ENCODE measurements at places on chromosomes 12 and 14.
A peak's percentile ranks its signal among the peaks of the same experiment; 100 is the strongest.

DNA sequence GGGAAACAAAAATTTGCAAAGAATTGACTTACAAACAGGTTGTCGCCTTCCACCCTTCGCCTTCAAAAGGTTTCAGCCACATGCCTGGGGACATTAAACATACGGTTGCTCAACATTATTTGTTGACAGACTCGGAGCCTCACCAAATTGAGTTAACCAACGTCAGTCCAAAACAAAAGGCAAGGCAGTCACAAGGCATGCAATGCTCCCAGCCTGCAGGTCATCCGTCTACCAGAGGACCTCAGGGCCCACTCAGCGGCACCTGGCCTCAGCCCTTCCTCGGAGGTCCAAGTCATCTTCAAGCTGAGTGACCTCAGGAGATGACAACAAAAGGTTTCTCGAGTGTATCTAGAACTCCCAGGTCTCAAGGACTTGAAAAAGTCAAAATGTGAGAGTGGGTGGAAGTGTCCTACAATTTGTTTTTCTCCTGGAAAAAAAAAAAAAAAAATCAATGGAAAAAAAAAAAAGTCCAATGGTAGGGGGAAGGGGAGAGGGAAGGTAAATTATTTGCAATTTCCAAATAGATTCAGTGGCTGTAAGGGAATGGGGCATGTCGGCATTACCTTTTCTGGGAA is 64.3 kb downstream of the KDM2B start:
- no peak for DNase-seq

DNA sequence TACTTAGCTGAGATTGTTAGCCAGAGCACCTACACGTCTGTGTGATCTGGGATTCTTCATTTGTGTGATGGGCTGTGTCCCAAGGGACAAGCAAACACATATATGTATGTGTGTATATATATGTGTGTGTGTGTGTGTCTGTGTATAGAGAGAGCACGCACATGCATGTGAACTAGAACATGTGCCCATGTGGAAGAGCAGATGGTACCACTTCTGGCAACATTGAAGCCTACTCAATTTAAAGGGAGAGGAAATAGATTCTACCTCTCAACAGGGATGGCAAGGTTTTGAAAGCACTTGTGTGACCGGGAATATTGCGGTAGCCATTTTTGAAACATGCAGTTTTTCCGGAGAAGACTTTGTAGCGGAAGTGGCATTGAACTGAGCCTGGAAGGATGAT is 1.4 kb downstream of the TOMM20L start:
- no peak for DNase-seq

DNA sequence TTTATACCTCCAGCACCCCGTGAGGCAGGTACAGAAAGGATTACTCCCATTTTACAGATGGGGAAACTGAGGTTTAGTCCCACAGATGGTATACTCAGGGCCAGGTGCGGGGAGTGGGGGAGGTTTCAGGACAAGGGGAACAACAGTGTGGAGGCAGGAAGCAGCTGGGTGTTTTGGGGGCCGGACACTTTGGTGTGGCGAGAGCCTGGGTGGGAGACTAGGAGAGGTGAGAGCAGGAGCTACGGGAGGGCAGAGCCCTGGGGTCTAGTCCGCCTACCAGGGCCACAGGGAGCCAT is 61.7 kb downstream of the DIO3 start:
- no peak for DNase-seq

DNA sequence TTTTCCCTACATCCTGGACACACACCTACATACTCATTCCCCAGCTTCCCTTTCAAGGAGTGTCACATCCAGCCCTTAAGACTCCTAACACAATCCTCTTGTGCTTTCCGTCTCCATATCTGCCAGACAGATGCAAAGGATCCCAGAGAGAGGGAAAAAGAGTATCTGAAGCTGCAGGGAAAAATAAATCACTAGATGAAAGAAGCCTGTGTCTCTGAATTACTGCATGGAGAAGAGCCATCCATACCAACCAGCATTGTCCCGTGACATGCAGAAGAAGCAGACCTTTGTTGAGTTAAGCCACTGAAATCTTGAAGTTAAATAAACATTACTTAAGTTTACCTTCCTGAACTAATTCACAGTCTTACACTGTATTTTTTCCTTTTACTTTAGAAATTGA is 54.6 kb downstream of the GTF2A1 start:
- no peak for DNase-seq

DNA sequence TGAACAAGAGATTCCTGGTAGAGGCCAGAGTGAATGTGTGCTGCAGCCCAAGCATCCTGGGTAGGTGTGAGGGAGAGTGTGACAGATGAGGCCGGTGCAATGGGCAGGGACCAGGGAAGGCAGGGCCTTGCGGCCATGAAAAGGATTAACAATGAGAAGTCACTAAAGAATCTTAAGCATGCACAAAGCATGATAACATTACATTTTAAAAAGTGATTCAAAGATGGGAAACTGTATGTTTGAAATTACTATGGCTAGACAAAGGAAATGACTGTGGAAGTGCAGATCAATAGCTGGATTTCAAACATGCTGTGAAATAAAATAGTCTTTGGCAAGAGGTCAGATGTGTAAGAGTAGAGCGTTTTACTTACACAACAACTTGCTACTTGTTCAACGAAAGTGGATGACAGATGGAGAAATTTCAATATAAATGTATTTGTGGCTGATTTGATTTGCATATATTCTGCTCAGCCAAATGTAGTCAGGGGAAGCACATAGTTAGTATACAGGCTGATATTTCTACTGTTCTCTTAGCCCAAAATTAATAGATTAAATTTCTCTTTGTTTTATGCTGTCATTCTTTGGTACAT is 175.5 kb downstream of the CCDC59 start:
- DNase-seq = no peak

GRCh38 chr12:59632408-59632807 is 36.6 kb downstream of the SLC16A7 start:
- no peak for DNase-seq

GRCh38 chr14:19828314-19828713 is 24.7 kb downstream of the OR4N2 start:
- DNase-seq = no peak

- no peak for DNase-seq
Observed at GRCh38 chr12:58163021-58163420, 221.7 kb downstream of the ATP23 start.

- peak; percentile 53 for DNase-seq
Observed at GRCh38 chr14:28375295-28375694, 391.3 kb upstream of the FOXG1 start.

DNA sequence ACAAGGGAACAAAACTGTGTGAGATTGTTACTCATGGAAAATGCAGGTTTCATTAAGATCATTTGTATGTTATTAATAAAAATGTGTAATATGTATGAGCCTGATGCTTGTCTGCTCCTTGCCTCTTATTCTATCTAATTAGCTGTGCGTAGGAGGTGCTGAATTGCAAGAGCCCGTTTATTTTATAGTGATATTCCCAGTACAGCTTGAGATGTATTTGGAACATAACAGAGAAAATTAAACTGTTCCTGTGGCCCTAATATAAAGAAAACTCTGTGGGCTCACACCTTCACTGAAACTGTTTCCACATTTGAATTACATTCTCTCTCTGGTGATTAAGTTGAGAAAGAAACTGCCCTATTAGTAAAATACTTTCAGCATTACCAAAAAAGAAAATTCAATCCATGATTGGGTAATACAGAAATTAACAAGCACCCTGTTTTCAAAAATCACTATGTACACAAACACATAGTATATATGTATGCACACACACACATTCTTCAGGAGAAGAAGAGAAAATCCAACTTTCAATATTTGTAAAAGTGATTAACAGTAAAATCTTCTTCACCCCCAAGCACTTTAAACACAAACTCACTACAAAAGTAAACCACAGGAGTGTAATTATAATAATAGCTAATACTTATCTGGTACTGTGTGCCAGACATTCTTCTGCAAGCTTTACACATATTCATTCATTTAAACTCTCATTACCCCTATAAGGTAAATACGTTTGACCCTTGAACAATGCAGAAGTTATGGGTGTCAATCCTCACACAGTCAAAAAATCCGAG is 233.2 kb downstream of the PHLDA1 start:
- no peak for DNase-seq

DNA sequence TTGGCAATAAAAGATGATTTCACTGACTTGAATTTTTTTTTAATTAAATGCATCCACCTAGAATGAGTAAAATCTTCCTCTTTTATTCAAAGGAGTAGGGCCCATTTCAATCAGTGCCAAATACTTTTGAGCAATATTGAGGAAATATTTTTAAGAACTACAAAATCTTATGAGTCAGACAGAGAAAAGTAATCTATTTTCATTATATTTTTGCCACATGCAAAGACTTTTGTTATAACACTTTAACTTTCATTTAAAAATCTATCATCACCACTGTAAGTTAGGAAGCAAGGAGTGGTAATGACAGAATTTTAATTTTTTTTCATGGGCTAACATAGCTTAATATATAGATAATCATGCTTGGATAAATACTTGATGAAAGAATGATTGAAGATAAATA is 345.2 kb upstream of the KITLG start:
- DNase-seq = no peak

GRCh38 chr12:10304161-10304574 is 3.5 kb upstream of the KLRD1 start:
- no peak for DNase-seq

GRCh38 chr14:96502621-96503305 is 581 bp downstream of the PAPOLA start:
- DNase-seq = peak; percentile 71

GRCh38 chr12:107344035-107344808 is 250.9 kb upstream of the CRY1 start:
- DNase-seq = no peak

- DNase-seq = no peak
Observed at GRCh38 chr14:78232231-78233000, 62.2 kb downstream of the NRXN3 start.

DNA sequence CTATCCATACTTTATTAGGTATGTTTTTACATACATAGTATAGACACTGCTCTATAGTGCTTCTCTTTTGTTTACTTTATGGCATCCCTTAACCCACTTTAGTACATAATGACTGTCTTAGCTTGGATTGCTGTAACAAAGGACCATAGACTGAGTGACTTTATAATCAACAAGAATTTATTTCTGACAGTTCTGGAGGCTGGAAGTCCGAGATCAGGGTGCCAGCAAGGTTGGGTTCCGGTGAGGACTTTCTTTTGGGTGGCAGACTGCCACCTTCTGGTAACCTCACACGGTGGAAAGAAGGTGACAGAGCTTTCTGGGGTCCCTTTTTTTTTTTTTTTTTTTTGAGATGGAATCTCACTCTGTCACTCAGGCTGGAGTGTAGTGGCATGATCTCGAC is 48.6 kb upstream of the PPM1H start:
- DNase-seq = peak; percentile 74

DNA sequence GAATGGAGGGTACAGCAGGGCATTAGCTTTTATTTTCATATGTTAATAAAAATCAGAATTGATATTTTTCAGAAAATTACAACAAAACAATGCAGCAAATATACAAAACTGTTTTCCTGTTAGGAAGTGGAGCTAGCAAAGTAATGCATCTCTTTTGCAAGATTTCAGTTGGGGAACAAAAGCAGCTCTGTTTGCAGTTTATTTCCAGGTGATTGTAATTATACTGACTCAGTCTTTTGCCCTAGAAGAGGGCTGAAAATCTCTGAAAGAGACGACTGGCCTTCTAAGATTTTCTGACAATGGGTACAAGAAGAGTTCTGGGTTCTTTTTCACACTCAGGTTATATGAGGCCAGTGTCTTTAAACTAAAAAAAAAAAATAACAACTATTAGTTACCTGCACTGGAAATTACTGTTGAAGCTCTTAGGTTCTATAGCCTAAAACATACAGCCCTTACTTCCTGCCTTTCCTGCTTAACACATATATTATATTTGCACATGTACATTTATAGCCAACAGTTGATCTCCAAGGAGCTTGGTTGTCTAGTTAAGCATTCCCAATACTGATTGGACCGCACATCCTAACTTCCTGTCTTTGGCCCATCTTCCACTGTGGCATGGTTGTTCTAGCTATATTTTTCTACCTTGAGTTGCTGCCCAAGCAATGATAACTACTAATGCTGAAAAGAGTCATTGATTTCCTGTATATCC is 199.1 kb upstream of the KRR1 start:
- DNase-seq = no peak

DNA sequence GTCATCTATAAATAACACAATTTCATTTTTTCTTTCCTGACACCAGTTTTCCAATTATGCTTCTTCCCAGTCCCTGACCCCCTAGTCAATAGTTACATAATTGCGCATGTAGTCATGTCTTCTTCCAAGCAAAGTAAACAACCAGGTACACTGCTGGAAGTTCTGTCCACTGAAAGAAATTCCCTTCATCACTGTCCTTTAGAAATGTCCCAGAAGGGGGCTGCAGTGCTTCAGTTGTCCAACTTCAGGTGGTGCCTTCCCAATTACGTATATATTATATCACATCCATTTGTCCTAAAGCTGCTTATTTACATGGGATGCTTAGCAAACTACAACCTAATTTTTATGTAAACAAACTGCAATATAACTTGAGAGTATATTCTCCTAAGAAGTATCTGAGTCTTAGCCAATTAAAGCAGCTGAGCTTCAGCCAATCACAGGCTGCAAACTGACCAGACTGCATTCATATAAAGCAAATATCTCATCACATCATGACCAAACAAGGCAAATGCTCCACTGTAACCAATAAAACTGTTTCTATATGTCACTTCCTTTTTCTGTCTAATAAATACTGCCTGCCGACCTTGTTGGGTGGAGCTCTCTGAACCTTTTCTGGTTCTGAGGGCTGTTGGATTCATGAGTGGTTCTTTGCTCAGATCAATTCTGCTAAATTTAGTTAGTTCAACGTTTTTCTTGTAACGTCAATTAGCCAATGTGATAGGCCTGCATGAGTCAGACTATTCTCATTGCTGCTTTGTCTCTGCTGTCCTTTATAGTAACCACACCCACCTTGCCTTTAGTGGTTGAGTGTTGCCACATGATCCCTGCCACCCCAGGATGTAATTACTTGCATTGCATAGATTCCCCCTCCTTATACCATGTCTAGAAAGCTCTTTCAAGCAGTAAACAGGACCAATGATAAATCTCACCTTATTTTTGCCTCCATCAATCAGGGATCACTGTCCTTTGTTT is 239.3 kb downstream of the ALG10B start:
- DNase-seq = no peak

- no peak for DNase-seq
Observed at GRCh38 chr12:22282283-22282682, 52.2 kb downstream of the ST8SIA1 start.

DNA sequence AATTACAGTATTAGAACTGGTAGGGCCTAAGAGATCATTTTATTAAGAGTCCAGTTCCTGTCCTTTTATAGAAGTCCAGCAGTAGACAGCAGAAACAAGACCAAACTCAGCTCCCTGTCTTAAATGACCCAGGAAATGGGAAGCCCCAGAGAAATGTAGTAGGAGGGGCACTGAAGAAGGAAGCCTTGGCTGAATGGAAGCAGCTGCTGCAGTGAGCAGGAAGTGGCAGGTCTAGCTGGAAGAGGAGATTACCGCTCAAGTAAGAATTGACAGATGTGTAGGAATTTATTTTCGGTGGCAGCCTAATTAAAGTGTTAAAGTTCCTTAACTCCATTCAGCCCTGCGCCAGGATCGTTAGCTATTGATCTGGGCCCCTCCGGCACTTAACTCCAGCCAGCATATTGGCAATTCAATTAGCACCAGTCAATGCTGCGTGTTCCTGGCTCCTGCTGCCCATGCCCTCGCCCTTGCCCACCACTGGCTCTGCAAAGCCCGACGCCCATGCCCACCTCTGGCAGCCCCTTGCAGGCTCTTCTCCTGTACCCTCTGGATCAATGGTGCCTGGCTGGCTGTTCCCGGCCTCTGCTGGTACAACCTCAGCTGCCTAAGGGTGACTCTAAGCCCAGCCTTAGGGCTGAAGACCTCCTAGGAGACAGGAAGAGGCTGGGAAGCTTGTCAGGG is 21.1 kb downstream of the ZFHX2 start:
- DNase-seq = peak; percentile 22

Data from hematopoietic multipotent progenitor cell treated with erythropoietin and hydrocortisone succinate and interleukin-3 and kit ligand, for 6 days (in vitro differentiated cells).